ENCODE measurements at places on chromosomes 7 and 10. TPM values are rescaled to one million over a fixed set of nuclear protein-coding genes. Genes with fewer than 3 reads are reported as not detected.
A peak's percentile ranks its signal among the peaks of the same experiment; 100 is the strongest.

DNA sequence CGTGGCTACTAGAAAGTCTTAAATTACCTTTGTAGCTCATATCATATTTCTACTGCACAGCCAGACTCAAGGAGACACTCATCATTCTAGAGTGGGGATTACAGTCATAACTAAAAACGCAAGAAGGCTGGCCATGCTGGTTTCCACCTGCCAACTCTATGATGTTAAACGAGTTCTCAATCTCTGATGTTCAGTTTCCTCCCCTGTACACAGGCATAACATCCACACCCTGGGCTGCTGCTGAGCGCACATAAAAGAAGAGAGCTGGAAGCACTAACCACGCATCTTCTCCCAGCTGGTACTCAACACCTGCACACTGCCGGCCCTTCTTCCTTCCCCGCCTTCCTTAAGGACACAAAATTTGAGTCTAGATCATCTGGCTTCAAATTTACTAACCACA lies 60.5 kb downstream of the SORBS1 start:
- peaks cover 27% of the 10 kb centered on the region for H3K4me1 ChIP-seq
- DNase-seq, result no peak
- H3K27me3 ChIP-seq, result no peaks in the 10 kb centered on the region
- no peak overlapping the region for H3K27ac ChIP-seq

GRCh38 chr7:121510302-121510701 lies 114.2 kb upstream of the FAM3C start:
- H3K36me3 ChIP-seq, result no peaks in the 10 kb centered on the region
- no peak overlapping the region for H3K27ac ChIP-seq
- DNase-seq, result no peak
- H3K4me3 ChIP-seq, result no peak overlapping the region
- H3K27me3 ChIP-seq, result no peaks in the 10 kb centered on the region

- peaks cover 16% of the 10 kb centered on the region for H3K4me1 ChIP-seq
- no peaks in the 10 kb centered on the region for H3K27me3 ChIP-seq
- H3K36me3 ChIP-seq, result no peaks in the 10 kb centered on the region
- H3K4me3 ChIP-seq, result peak overlapping the region; percentile 5
- DNase-seq, result no peak
These were observed 2.8 kb downstream of the SHH start for GRCh38 chr7:155809332-155809946.

The UTF1 gene
- not detected for total RNA-seq

DNA sequence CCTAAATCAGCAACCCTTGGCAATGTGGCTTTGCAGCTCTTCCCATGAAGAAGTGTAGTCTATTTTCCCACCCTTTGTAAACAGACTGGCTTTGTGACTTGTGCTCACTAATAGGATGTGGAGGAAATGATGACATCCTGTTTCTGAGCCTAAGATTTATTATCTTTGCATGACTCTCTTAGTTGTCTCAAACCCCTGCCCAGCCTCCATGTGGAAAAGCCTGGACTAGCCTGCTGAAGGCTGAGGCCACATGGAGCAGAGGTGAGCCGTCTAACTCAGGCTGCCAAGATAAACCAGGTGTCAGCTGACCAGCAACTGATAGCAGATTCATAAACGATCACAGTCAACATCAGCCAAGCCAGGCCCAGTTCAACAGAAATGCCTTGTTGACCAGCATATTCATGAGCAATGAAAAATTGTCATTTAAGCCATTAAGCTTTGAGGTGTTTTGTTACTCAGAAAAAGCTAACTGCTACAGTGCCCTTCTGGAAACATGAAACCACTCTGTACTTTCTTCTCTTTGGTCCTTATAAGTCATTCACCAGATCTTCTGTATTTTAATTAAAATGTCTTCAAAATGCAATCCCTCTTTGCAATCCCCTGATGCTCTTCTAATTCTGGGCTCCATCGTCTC lies 586.3 kb upstream of the ANKRD30A start:
- no peak overlapping the region for H3K27ac ChIP-seq
- H3K36me3 ChIP-seq, result no peaks in the 10 kb centered on the region
- no peaks in the 10 kb centered on the region for H3K27me3 ChIP-seq
- H3K4me3 ChIP-seq, result no peak overlapping the region
- peaks cover 5% of the 10 kb centered on the region for H3K4me1 ChIP-seq

- no peak overlapping the region for H3K27ac ChIP-seq
- H3K4me3 ChIP-seq, result no peak overlapping the region
- no peaks in the 10 kb centered on the region for H3K36me3 ChIP-seq
- no peaks in the 10 kb centered on the region for H3K4me1 ChIP-seq
These were observed 444.4 kb downstream of the GATA3 start for GRCh38 chr10:8498881-8499280.

DNA sequence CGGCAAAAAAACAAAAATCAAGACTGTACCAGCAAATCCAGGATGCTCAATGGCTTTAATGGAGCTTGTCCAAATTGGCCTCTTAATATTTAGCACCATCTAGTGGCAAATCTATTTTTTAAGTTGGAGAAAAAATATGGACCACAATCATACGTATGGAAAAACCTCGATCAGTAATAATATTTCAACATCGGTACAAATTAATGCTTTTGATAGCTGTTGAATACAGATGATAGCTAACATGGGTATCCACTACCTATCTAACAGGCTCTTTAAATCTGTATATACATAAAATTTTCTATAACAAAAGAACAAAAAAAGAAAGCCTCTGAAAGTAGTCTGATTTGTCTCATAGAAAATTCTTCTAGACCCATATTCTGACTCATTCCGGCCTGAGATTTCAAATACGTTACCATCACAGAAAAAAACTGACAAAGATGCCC lies 29.2 kb downstream of the COA1 start:
- DNase-seq, result no peak
- H3K36me3 ChIP-seq, result no peaks in the 10 kb centered on the region
- H3K4me3 ChIP-seq, result no peak overlapping the region
- no peaks in the 10 kb centered on the region for H3K27me3 ChIP-seq
- H3K4me1 ChIP-seq, result peaks cover 7% of the 10 kb centered on the region
- no peak overlapping the region for H3K27ac ChIP-seq

GRCh38 chr7:96188591-96188991 lies 133.3 kb downstream of the SLC25A13 start:
- H3K36me3 ChIP-seq, result peaks cover 27% of the 10 kb centered on the region

The GAD2 gene
- 4.2 TPM for total RNA-seq

The SKAP2 gene
- total RNA-seq, result 7.8 TPM

Measured in pancreas (tissue), 10 donors.